ENCODE measurements at places on chromosomes 12 and 14. TPM values are rescaled to one million over a fixed set of nuclear protein-coding genes. Genes with fewer than 3 reads are reported as not detected.

DNA sequence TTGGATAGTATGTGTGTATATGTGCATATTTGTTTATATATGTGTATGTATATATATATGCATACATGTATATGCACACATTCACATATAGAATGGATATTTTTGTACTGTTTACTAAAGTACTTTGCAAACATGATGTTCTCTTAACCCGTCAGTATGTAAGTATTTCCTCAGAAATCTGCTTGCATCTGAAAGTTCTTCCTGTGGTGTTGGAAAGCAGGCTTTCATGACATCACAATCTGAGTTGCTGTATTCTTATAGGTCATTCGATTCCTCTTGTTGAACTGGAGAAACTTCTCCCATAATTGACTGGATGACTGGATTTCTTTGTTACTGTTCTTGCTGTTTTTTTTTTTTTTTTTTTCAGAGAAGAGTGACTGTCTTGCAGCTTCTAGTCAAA lies 29.1 kb downstream of the GABARAPL1 start:
- DNase-seq, result no peak

DNA sequence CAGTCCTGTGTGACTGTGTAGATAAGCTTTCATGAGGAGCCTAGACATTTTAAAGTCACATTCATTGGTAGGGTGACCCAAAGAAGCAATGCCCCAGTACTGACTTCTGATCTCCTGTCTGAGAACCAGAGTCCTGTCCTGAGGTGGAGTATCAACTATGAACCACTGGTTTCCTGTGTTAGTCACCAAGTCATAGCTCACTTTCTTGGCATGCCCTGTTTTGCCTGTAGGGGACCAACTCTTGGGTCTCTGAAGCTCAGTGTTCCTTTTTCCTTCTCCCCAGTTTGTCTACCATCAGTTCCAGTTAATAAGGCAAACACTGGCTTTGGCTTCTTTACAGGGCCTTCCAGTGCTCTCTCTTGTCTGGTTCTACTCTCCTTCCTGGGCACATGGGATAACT lies 97.4 kb downstream of the C12orf75 start:
- no peak for DNase-seq

- no peak for DNase-seq
Observed at GRCh38 chr12:15710860-15711510, 78.2 kb downstream of the EPS8 start.

DNA sequence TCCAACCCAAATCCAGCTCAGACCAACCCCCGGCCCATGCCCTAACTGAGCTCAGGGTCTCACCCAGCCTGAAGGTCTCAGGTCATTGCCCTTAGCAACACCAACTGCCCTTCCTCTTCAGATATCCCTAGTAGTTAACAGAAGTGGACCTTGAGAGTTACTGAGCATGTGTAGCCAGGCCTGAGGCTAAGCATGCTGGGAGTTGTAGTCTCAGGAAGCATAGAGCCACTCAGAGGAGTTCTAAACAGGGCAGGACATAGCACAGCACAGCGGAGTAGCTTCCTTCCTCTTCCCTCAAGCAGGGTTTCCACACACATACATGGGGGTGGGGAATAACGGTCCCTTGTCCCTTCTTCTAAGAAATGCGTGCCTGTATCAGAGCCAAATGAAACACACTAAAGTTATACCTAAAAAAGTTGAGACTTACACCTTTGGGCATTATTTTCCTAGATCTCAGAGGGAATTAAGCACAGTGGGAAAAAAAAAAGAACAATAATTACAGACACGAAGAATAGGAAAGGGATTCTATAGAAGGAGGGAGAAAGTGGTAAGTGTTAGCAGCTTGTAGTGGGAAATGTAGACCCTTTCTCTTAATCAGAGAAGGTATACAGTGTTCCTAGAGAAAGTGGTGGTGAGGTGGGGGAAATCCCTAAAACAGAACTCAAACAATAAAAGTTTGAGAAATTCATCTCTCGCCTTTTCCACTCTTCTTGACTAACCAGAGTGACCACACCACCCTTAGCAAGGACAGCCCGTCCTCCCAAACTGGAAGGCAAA lies 4.4 kb downstream of the KMT2D start:
- DNase-seq, result peak; percentile 78

DNA sequence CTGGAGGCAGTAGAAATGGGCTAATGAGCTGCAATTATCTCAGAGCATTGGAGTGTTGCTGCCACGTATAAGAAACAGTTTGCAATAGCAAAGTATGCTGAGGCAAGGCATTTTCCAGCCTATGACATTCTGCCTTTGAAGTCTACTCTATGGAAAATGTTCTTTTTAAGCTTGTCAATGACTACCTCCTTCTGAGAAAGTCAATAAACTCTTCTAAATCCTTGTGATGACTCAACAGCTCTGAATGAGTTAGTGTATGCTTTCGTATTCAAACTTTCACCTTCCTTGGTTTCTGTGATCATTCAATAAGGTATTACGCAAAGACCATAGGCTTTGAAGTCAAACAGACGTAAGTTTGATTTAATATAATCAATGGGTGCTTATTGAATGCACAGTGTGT lies 111.2 kb downstream of the CAPZA3 start:
- no peak for DNase-seq

Gene SMARCD1
- 38.9 TPM for total RNA-seq

Gene C3AR1
- 2.8 TPM for total RNA-seq

Gene VASH1
- total RNA-seq, result 5.4 TPM

All from mucosa of descending colon (tissue), 3 donors.